Fibroblast of gingiva (primary cell): ENCODE measurements at places on chromosomes 1 and 21.

GRCh38 chr21:43926196-43926595 lies 61.2 kb downstream of the AGPAT3 start:
- DNase-seq: no peak

DNA sequence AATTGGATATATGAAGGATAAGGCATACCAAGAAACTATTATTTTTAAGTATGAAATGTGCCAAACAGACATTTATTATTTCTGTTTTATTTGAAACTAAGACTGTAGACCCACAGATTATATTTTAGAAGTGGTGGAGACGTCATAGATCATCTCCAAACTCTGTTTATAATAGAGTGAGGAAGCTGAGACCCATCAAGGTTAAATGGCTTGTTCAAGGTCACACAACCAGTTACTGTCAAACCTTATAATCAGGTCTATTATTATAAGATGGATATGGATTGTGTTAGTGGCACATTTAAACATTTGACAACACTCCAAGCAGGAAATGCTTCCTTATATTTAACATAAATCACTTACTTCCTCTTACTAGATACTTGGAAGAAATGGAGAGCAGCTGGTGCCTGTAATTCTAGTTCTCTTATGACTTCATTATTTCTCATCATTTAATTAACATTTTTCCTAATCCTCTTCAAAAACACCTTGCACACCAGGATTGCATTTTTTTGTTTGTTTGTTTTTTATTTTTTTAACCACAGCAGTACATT lies 117.0 kb downstream of the NEK7 start:
- no peak for DNase-seq

GRCh38 chr1:3551290-3551678 lies 60.0 kb downstream of the MEGF6 start:
- DNase-seq: no peak

DNA sequence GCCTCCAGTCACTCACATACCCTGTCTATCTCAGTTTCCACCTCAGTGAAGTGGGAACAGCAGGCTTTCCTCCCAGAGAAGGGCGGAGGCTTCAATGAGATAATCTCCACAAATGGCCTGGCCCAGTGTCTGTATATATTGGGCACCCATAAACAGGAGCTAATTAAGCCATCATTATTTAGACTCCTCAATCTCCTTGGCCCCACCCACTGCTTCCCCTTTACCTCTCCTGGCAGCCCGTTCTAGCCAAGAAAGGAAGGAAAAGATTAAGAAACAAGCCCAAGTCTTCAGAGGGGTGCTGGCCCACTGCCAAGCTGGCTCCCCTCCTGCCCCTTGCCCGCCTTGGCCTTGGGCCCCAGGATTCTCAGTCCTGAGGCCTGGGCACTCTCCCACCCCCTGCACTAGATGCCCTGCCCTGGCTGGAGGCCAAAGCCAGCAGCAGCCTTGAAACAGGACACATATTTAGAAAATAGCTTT lies 15.9 kb upstream of the EPB41 start:
- no peak for DNase-seq

DNA sequence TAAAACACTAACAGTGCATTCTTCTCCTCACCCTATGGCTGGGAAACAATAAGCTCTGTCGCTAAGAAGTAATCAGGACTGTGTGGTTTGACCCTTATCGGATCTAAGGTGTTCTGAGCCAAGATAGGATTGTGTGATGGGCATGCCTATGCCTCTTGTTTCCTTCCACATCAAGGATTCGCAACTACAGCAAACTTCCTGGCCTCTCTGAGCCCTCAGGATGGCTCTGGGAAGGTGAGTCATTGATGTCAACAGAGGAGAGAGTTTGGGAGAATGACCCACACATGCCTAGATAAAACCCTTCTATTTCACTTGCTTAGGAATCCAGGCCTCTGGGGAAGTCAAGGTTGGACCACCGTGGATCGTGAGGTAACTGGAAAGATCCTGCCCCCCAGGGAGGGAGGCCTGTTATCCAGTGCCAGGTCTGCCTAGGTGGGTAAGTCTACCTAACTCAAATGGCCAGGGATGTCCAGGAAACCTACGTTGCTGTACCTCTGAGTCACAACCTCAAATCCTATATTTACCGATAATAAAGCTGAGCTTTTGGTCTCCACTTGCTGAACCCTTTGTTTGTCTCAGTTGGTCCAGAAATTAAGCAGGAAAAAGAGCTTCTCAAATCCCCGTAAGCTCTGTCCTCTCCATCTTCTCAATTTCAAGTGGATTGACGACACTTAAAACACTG lies 27.4 kb downstream of the TIAM1 start:
- no peak for DNase-seq

DNA sequence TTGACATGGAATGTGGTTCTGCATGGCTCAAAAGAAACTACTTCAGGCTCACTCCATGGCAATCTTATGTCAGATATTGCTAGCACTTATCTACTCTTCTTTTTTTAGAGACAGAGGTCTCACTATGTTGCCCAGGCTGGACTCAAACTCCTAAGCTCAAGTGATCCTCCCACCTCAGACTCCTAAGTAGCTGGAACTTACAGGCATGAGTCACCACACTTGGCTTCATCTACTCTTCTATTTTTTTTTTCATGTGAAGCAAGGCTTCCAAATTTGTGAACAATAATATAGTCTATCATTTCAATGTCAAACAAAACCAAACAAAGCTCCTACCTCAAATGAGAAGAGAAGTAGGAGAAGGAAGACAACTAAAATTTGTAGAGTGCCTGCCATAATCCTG lies 7.5 kb upstream of the PSEN2 start:
- peak; percentile 38 for DNase-seq

DNA sequence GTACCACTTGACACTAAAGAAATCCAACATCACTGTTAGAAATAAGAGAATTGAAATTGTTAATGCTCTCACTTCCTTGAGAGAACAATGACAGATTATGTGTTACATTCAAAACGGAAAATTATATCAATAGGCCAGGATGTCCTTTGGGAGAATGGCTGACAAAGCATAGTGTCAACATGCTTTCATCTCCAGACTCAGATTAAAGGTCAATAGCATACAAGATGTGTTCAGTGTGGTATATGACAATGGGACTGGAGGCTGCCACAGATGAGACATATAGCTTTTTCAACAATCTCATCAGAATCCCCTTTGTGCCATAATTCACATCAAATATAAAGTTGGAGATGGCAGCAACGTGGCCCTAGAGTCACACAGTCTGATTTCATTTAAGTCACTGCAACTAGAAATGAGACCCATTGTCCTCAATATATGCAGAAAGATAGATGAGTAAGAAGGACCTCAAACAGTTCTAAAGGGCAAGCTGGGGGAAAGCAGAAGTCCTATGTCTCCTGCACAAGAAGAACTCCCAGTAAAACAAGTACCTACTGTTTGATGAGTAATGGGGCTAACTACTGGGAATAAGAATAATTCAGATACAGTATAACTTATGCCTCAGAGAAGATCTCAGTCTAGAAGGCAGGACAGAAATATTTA lies 327.9 kb downstream of the TTLL7 start:
- DNase-seq: no peak
